Calu3 (cell line): ENCODE measurements at places on chromosomes 1 and 21. TPM values are rescaled to one million over a fixed set of nuclear protein-coding genes. Genes with fewer than 3 reads are reported as not detected.

HP1BP3 gene
- 229 and 247 TPM in 2 replicates for total RNA-seq

DNA sequence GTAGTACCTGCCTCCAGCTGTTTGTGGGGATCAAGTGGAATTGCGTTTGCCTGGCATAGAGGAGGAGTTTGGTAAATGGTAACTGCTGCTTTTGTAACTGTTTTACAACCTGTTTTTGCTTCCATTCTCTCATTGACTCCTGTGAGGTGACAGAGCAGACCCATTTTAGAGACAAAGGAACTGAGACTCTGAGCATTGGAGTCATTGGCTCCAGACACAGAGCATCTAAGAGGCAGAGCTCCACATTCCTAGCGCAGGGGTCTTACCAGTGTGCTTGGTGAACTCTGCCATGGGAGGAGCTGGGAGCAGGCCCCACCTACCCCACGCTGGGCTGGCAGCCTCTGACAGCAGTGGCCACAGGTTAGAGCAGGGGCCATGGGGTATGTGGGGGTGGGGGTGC is 2.4 kb downstream of the LDLRAP1 start:
- no peak overlapping the region for H3K4me3 ChIP-seq
- no peak for DNase-seq
- H3K27me3 ChIP-seq: no peaks in the 10 kb centered on the region
- H3K36me3 ChIP-seq: peaks cover 3% of the 10 kb centered on the region

- DNase-seq: no peak
- no peak overlapping the region for H3K27ac ChIP-seq
- no peaks in the 10 kb centered on the region for H3K36me3 ChIP-seq
- no peak overlapping the region for H3K4me3 ChIP-seq
These were observed 97.4 kb downstream of the MRPL39 start for GRCh38 chr21:25509862-25510261.

SMYD3 gene
- total RNA-seq: 34.2 and 35.1 TPM in 2 replicates

- H3K4me1 ChIP-seq: peaks cover 17% of the 10 kb centered on the region
- H3K27me3 ChIP-seq: no peaks in the 10 kb centered on the region
- H3K27ac ChIP-seq: no peak overlapping the region
- DNase-seq: no peak
- H3K36me3 ChIP-seq: no peaks in the 10 kb centered on the region
- H3K4me3 ChIP-seq: no peak overlapping the region
These were observed 178.7 kb upstream of the DPYD start for GRCh38 chr1:98099501-98099900.

CA14 gene
- 1.0 and 1.3 TPM in 2 replicates for total RNA-seq

- no peaks in the 10 kb centered on the region for H3K27me3 ChIP-seq
- no peaks in the 10 kb centered on the region for H3K36me3 ChIP-seq
- peaks cover 9% of the 10 kb centered on the region for H3K4me1 ChIP-seq
- DNase-seq: no peak
- H3K27ac ChIP-seq: no peak overlapping the region
These were observed 242.3 kb downstream of the TOMM20 start for GRCh38 chr1:234886081-234886984.

SLC22A15 gene
- 3.9 and 5.0 TPM in 2 replicates for total RNA-seq

DNA sequence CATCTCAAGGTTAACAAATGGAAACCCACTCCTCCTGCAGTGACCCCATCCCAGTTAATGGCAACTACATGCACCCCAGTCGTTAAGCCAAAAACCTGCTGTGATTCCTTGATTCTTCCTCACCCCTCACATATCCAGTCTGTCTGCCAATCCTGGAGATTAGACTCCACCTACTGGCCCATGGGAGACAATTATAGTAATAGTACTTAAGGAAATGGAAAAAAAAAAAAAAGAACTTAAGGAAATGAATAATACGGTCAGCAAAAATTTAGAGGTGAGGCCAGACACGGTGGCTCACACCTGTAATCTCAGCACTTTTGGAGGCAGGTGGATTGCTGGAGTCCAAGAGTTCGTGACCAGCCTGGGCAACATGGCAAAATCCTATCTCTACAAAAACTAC is 7.0 kb downstream of the NOL9 start:
- peaks cover 11% of the 10 kb centered on the region for H3K4me1 ChIP-seq
- peaks cover 30% of the 10 kb centered on the region for H3K36me3 ChIP-seq
- H3K4me3 ChIP-seq: no peak overlapping the region
- no peak overlapping the region for H3K27ac ChIP-seq
